ENCODE measurements at places on chromosomes 1 and 21.

DNA sequence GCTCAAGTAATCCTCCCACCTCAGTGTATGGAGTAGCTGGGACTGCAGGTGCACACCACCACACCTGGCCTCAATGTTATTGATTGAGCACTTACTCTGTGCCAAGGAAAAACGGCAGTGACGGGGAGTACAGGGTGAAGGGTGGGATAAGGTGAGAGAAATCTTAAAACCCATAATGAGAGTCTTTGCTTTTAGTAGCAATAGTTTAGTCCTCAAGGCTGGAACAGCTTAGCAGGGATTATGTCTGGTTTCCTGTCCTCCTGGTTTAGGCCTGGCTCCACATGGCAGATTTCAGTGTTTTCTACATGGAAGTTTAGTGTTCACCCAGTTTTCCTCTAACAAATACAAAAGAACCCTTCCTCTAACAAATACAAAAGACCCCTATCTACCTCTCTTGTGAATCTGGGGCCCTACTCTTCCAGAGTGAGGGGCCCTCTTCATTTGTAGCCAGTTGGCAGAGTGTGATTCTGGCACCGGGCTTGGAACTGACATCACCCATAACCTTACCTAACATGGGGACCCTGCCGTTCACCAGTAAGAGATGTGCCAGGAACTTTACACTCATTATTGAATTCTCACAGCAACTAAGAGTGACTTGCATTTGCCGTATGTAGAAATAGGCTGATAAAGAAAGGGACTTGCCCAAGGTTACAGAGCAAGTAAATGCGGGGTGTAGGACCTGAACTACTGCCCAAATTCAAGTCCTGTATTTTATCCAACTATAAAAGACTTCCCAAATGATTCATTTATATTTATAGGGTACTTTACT is 6.9 kb downstream of the ZNF691 start:
- DNase-seq: no peak

- DNase-seq: peak; percentile 91
Measured at GRCh38 chr1:212455803-212456528, 23.2 kb downstream of the NENF start.

DNA sequence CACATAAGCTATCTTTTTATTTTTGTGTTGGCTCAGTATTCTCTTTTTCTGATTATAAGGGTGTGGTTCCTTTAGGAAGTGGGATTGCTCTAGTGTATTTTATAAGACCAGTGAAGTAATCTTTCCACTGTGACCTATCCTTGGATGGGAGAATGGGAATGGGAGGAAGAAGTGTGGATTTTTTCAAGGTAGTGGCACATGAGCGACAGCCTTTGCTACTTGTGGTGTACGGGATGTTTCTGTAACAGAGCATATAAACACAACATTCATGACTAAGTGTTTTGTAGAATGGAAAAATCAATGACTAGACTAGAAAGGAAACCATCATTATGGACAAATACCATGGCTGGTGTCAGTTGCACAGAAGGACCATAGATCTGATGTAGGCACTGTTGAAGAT is 209.6 kb downstream of the GIPC2 start:
- DNase-seq: no peak

- DNase-seq: no peak
Measured at GRCh38 chr21:39527664-39528381, 76.1 kb downstream of the SH3BGR start.

GRCh38 chr1:10160173-10160572 is 50.2 kb upstream of the KIF1B start:
- DNase-seq: no peak

GRCh38 chr1:182568647-182569284 is 20.3 kb downstream of the RNASEL start:
- no peak for DNase-seq

All from activated CD4-positive, CD25-positive, alpha-beta regulatory T cell treated with anti-CD3 and anti-CD28 coated beads, Interleukin-2, amount 50 U/mL, for 72 hours (primary cell).